ENCODE measurements at places on chromosomes 5 and 9.

DNA sequence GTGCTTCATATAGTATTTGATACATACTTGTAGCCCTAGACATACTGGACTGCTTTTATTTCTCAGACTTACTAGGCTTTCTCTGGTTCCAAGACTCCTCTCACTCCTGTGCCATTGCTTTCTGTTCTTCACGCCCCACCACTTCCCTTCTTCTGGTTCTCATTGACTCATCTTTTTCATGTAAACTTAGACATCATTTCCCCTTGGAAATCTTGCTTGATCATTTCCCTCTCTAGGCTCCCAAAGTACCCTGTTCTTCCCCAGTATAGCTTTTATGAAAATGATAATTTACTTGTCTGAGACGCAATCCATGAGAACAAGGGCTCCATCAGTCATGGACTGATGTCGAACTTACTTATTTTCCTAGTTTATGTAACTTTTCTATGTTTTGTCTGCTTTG is 83.5 kb downstream of the TLR4 start:
- no peak for DNase-seq

DNA sequence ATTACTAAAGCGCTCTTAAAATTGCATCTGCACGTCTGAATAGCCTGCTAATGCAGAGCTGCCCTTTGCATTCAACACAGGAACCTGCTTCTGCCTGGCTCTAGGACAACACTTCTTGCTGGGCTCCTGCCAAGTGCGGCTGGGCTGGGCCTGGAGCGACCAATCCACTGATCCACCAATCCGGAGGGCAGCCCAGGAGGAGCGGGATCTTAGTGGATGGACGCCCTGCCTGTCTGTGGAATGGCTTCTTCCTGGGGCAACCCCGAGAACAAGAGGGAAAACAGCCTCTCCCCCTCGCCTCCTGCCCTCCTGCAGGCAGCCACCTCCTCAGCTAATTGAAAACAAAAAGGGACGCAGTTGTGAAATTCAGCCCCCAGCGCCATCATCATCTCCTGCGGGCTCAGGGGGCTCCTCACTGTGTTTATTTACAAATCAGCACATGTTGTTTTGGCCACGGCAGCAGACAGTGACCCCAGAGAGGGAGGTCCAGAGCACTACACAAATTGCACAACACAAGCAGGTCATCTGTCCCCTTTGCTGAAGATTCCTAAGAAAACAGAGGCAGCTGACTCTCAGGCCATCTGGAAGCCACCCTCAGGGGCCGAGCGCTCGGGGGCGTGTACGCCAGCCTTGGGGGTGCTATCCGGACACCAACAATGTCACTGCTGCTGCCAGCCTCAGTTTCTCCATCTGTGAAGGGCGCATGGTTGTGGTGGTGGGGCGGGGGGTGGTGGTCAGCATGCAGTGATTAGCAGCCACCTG is 57.3 kb downstream of the GADD45G start:
- peak; percentile 99 for DNase-seq

DNA sequence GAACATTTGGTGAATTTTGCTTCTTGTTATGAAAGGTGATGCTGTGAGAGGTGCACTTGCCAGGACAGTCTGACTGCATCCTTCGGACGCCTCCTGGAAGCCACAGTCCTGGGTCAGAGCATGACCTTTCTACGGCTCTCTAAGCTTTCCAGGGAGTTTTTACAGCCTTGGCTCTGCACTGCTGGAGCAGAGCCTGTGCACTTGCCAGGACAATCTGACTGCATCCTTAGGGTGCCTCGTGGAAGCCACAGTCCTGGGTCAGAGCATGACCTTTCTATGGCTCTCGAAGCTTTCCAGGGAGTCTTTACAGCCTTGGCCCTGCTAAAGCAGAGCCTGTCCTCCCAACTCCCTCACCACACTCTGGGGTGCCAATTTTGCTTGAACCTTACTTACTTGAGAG is 49.6 kb downstream of the CCDC180 start:
- DNase-seq = no peak

DNA sequence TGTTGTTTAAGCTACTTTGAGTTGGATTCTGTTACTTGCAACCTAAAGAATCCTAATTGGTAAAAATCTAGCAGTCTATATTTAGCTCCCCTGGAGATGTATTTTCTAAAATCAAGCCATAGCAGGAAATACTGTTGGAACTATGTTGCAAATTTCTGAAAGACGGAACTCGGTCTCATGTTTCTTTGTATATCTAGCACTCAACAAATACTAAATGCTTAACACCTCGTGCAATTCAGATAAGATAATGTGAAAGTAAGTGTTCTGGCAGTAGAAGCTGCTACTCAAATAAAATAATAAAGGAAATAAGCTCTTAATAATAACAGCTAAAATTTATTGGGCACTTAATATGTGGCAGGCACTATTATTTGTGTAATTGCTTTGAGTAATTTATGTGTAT is 10.9 kb upstream of the PRELID2 start:
- no peak for DNase-seq

DNA sequence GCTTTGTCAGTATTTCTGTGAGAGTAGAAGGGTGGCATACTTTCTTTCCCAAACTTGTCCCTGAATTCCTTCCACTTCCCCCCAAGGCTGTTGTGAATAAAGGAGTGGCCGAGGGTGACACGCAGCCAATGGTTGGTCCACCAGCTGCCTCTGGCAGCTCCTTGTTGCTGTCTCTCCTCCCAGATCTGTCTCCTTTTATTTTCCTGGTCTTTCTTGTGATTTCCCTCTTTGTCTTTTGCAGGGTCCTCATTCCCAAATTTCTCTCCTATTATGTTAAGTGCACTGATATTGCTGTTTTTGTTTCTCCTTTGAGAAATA is 137.5 kb upstream of the HMHB1 start:
- no peak for DNase-seq

- no peak for DNase-seq
Observed at GRCh38 chr5:141799507-141800167, 78.6 kb downstream of the PCDH1 start.

DNA sequence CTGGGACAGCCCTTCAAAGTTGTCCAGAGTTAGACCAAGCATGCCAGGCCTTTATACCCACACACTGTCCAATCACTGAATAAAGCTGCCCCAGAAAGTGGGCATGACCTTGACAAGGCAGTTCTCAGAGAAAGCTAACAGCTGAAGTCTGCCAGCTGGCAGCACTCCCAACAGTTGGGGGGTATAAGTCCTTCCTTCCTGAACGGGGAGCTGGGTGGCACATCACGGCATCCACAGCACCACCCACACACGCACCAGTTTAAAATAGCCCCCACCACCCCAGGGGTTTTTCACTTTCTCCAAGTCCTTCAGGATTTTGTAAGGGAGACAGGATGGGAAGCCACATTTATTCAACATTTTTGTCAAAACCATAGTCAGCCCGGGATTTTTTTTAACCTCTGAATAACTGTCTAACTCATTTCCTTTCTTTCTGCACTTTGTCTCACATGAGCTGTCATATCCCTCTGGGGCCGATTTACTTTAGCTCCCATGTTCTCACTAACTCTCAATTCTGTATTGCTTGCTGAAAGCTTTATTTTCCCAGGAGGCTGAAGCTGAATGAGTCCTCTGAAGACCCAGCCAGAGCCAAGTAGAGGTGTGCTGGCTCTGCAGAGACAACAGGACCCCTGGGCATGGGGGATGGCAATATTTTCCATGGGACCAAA is 15.4 kb downstream of the FAM81B start:
- no peak for DNase-seq

GRCh38 chr9:7139886-7140285 is 382.1 kb downstream of the KDM4C start:
- no peak for DNase-seq

- no peak for DNase-seq
Observed at GRCh38 chr5:40681363-40682153, 1.8 kb downstream of the PTGER4 start.

GRCh38 chr9:110626101-110626829 is 42.3 kb upstream of the MUSK start:
- DNase-seq = no peak

DNA sequence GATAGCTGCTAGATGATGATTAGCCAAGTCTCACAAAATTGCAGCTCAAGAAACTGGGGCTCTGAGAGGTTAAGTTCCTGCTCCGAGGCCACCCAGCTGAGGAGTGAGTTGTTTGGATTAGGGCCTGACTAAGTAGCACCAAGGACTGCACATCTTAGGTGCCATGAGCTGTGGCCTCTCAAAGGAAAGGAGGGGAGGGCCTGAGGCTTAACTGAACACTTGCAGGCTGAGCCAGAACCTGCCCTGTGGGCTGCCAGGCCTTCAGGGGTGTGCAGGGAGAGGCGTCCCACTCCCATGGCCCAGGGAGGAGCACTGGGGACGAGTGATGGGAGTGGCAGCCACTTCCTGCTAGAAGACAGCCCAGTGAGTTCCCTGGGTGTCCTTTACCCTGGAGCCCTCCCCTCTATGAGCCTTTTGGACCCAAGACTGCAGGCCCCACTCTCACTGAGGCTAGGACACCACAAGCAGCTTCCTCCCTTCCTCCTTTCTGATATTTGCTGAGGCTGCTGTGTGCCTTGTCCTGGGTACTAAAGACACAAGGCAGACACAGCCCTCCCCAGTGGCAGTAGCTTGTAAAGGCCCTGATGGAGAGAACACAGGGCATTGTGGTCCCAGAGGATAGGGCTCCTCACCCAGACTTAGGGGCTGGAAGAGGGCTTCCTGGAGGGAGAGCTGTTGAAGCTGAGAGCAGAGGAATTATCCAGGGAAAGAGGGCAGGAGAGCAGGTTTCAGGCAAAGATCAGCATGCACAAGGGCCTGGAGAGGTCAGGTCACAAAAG is 22.1 kb downstream of the LMX1B start:
- no peak for DNase-seq

DNA sequence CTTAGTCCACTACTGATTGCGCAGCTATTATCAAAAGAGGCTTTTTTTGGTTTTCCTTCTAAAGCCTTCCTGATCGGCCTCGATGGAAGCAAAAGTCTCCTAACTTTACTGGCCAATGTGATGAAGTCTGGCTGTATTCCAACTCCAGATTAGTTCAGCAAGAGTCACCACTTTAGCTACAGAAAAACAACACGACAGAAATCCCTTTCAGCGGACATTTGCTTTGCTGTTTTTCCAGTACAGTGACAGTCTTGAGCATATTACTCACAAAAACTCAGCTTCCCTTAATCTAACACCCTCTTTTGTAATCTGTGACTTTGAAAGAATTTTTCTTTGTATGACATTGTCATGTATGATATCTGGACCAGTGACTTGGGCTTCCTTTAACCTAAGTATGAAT is 95.7 kb downstream of the HOMER1 start:
- DNase-seq = no peak

GRCh38 chr5:95439801-95440493 is 48.8 kb downstream of the FAM81B start:
- no peak for DNase-seq

DNA sequence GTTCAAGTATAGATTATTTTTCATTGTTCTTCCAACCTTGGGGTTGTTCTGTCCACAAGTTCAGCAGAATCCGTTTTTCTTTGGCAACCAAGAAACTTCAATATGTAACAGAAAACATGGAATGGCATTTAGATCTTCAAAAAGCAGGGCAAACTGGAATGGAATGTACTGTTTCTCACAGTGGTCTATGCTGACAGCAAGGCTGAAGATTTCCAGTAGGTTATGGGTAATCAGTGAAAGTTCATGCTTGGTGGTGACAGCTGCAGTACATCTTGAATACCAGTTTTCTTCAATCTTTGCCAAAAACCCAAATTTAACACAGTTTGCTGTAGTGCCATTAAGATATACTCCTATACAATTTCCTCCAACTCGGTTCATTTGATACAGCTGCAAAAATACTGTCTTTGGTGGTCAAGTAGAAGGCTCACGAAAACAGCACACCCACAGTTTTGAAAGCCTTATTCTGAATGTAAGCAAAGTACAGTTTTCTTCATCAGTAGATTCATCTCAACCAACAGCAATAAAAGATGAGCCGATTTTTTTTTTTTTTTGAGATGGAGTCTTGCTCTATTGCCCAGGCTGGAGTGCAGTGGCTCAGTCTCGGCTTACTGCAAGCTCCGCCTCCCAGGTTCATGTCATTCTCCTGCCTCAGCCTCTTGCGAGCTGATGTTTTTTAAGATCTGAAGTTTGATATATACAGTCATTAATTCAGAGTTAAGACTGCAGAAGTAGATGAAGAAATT is 4.9 kb downstream of the TRIM52 start:
- no peak for DNase-seq

DNA sequence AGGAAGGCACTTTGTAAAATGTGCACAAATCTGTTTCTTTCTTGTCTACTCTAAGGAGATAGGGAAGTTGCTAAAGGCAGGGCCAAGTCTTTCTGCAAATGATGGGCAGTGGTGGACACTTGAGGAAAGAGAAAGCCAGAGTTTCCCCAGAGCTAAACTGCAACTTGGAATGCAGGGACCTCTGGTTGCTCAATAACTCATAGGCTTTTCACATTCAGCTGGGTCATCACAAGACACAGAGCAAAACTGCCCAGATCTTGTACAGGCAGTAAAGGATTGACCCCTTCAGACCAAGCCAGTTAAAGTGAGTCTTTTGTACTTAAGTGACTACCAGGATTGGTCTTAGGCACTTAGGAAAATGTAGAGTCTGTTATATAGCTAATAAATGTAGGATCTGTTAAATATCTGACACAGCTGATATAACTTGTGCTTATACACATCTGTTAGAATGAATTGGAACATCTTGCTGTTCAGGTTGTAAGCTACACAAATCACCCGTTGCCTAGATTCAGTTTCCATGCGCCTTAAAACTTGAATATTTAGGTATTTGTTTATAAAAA is 13.5 kb upstream of the AGXT2 start:
- DNase-seq = no peak

DNA sequence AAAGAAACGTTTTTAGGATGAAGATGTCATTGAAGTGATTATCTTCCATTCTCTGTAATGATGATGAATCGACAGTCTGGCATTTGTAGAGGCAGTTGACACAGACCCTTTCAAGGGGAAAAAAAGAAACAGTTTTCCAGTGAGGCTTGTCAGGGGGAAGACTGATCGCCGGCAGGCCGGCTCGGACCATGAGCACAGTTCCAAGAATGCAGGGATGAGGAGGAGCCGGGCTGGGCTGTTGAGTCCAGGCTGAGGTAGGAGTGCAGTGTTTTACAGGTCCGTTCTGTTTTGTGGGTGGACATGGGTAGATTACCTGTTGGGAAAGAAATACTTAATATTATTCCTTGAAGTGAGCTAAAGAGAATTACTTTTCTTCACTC is 194.6 kb downstream of the AOPEP start:
- DNase-seq = no peak

- no peak for DNase-seq
Observed at GRCh38 chr5:126188804-126189203, 234.4 kb upstream of the GRAMD2B start.

DNA sequence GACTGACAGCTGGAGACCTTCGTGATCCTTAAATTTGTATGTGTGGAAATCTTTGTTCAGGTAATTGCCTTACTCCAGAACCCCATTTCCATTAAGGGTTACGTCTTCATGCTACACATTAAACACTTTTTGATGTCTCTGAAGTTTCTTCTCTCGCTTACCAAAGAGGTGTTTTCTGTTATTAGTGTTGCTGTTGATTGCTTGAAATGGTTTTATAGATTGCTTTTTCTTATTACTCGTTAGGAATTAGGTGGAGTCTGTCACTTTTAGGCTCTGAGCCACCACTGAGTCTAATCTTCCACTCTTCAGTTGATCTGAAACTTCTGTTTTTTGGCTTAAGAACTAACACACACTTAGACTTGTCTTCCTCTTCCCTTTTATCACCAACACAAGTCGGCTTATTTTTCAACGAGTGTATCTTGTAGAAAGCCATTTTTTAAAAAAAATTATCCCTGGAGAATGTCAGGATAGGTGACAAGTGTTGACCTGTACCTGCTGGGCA is 62.2 kb upstream of the PPARGC1B start:
- DNase-seq = no peak
